ENCODE measurements at places on chromosomes 12 and 14. TPM values are rescaled to one million over a fixed set of nuclear protein-coding genes. Genes with fewer than 3 reads are reported as not detected.
A peak's percentile ranks its signal among the peaks of the same experiment; 100 is the strongest.

DNA sequence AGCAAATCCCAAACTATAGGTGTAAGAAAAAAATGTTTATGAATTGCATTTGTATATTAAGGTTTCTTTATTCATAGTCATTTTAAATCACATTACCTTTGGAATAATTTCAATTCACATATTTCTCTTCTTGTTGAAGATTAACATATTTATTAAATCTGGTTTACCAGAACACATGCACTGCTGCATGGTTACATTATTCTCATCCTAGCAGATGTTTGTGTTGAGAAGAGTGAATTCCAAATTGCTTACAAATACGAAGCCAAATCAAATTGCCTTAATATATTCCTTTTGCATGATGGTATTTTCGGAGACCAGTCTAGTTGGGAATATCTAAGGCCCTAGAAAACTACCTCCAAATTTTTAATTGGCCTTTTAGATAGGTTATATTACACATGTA lies 130.6 kb downstream of the PLEKHA5 start:
- H3K36me3 ChIP-seq = no peaks in the 10 kb centered on the region
- H3K4me1 ChIP-seq = no peaks in the 10 kb centered on the region
- H3K27me3 ChIP-seq = no peaks in the 10 kb centered on the region

- no peaks in the 10 kb centered on the region for H3K36me3 ChIP-seq
- no peaks in the 10 kb centered on the region for H3K27me3 ChIP-seq
- H3K4me1 ChIP-seq = peaks cover 38% of the 10 kb centered on the region
- H3K27ac ChIP-seq = peak overlapping the region; percentile 58
- DNase-seq = peak; percentile 57
- no peak overlapping the region for H3K4me3 ChIP-seq
Observed at GRCh38 chr12:52798671-52799504, 3.0 kb upstream of the KRT3 start.

DNA sequence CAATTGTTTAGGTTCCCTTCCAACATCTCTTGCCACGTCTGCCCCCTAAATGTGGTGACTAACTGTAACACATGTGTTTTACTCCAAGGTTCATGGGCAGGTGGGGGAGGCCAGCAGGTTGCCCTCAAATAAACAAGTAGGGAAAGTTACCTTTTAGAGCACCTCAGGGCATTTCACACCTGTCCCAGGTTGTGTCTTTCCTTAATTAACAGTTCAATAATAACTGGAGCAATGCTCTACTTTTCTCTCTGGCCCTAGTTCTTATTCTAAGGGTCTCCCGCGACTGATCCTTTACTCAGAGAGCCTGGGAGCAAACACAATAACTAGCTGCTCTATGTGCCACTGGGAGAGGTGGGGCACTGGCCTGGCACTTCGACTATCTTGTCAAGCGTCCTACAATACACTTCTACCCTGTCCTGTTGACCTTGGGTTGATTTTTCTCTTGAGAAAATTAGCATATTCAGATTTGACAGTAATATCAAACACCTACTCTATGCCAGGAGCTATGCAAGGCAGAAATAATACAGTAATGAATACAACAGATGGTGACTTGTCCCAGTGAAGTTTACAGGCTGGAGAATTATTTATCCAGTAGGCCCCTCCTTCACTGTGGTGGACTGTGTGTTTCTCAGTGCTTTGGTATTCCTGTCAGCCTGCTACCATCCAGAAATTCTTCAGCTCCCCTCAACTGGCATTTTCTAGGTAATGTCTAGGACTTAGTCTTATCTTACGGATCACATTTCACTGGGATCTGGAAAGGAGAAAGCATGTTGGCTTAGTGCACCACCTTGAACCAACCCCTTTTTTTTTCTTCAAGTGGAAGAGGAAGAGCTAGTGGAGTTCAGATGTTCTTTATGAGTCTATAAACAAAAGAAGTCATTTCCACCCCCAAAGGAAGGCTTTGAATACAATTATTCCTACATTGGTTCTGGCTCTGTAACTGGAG lies 202.6 kb downstream of the CRADD start:
- H3K4me3 ChIP-seq = no peak overlapping the region
- H3K36me3 ChIP-seq = no peaks in the 10 kb centered on the region
- H3K27ac ChIP-seq = peak overlapping the region; percentile 27

DNA sequence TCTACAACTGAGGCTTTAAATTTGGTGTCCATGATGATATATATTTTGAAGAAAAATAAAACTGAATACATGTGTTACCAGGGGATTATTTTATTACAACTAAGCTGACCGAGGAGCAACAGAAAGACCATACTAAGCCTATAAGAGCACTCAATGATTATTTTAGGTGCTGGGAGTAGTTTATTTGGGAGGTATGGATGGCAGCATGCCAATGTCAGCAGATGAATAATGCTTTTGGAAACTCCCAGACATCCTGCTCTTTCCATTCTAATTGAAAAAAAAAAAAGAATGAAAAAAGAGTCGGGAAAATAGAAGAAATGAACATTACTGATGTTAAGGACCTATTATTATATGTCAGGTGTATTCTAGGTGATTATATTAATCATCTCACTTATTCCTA lies 441.2 kb downstream of the BTG1 start:
- H3K27me3 ChIP-seq = no peaks in the 10 kb centered on the region
- no peak overlapping the region for H3K4me3 ChIP-seq
- H3K4me1 ChIP-seq = no peaks in the 10 kb centered on the region
- peak; percentile 13 for DNase-seq
- no peaks in the 10 kb centered on the region for H3K36me3 ChIP-seq
- H3K27ac ChIP-seq = no peak overlapping the region

Gene SCN8A
- polyA plus RNA-seq = 6.7 TPM

Gene GSC
- polyA plus RNA-seq = 1.3 TPM

DNA sequence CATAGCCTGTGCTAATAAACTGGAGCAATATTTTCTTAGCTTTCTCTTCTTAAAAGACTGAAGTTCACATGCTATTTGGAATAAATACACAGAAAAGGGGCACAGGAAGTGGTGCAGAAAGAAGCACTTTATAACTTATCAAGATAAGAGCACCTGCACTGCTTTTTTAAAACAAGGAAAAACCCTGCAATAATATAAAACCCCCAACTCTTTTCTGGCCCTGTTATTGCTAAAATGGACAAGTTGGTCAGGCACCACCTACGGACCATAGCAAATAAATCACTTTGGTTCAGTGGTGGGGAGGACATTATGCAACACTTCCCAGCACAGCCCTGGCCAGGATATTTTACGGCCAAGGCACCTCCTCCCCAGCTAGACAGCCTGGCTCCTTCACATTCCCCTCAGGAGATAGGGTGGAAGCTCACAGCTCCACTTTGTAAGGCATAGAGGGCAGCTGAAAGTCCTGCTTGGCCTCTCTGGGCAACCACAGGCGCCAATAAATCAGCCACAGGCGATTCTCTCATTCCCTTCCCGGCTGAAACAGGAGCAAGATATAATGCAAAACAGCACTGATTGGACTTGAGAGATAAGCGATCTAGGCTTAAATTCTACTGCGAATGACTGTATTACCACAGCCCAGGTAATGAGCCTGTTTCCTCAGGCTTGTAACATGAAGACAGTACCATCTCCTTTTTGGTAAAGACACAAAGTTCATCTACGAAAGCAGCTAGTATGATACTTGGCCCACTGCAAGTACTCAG lies 2.0 kb downstream of the ZBTB25 start:
- peaks cover 39% of the 10 kb centered on the region for H3K4me1 ChIP-seq
- H3K27me3 ChIP-seq = no peaks in the 10 kb centered on the region
- H3K27ac ChIP-seq = peak overlapping the region; percentile 99
- H3K36me3 ChIP-seq = 0 out of 2 replicates have a peak, but pooled peaks cover 5% of the 10 kb centered on the region
- peak; percentile 79 for DNase-seq

Gene GARIN6
- polyA plus RNA-seq = not detected

- H3K27ac ChIP-seq = peak overlapping the region; percentile 76
- H3K36me3 ChIP-seq = no peaks in the 10 kb centered on the region
- peaks cover 11% of the 10 kb centered on the region for H3K4me1 ChIP-seq
- no peaks in the 10 kb centered on the region for H3K27me3 ChIP-seq
- H3K4me3 ChIP-seq = peak overlapping the region; percentile 83
Observed at GRCh38 chr12:123384318-123384993, 524 bp downstream of the KMT5A start.

GRCh38 chr14:91996948-91997371 lies 42.9 kb downstream of the TRIP11 start:
- peak; percentile 92 for DNase-seq
- H3K27ac ChIP-seq = peak overlapping the region; percentile 74
- H3K27me3 ChIP-seq = no peaks in the 10 kb centered on the region
- H3K4me3 ChIP-seq = no peak overlapping the region
- H3K4me1 ChIP-seq = peaks cover 28% of the 10 kb centered on the region
- H3K36me3 ChIP-seq = peaks cover 29% of the 10 kb centered on the region

Gene REC8
- polyA plus RNA-seq = 1.2 TPM
